ENCODE measurements at places on chromosomes 7 and 10.

DNA sequence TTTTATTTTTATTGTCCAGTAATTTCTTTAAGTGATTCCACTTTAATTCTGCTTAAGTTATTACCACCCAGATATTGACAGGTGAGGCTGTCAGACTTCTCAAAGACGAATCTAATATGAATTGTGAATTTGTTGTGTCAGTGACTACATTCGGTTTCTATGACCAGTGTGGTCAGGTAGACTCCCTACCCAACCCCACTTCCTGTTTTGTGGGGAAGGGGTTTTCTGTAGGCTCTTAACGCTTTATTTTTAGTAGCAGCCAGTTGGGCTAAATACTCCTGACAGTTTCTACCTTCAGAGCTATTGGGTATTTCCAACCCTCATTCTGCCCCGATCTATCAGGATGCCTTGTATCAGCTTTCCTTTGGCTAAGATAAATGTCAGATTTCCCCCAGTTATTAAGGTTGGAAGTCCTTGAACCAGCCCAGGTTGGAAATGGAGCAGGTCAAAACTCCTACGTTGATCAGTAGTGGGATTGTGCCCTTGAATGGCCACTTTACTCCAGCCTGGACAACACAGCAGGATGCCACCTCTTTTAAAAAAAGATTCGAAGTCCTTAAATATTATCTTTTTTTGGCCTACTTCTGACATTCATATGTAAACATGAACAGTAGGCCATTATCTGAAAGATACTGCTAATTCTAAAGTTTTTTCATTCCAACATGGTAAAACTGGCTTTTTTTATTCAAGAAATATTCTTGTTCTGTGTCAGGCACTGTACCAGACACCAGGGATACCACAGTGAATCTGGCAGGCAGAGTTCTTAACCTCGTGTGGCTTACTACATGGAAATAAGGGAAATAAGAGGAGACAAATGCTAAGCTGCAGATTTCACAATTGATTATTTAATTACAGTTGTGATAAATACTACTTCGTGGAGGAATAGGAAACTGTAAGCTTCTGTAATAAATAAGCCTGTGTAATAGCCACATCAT is 133.3 kb upstream of the SAMD8 start:
- no peak for DNase-seq

DNA sequence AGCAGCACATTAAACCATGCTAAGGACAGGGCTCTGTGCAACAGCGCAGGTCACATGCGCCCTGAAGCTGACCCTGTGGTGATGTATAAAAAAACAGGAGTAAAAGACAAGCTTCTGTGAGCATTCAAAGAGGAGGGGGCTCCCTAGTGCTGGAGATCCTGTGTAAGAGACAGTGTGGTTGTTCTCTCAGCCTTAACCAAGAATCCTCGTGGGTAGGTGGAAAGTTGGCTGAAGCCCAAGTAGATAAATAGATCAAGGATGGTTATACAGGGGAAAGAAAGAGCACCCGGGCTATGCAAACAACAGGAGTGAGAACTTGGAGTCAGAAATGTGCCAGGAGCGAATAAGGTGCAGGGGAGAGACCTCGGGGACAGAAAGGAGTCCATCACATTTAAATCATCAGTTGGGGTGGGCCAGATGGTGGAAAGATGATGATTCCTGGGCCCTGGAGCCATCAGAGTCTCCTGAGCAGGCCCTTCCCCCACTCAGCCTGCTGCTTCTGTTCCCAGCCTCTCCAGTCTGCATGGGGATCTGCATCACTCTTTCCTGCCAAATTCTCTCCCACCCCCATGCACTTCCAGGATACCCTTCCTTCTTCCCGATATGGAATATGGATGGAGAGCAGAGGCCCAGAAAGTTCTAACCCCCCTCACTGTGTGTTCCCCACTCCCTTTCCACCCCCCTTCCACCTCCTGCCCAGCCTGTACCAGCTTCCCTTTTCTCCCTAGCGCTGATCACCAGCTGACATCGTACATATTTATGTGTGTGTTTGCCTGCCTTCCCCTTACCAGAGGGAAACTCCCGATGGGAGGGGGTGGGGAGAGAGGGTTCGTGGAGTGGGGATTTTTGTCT is 78.1 kb upstream of the PRR15 start:
- no peak for DNase-seq

GRCh38 chr10:128095027-128095752 is 31.0 kb downstream of the MKI67 start:
- no peak for DNase-seq

DNA sequence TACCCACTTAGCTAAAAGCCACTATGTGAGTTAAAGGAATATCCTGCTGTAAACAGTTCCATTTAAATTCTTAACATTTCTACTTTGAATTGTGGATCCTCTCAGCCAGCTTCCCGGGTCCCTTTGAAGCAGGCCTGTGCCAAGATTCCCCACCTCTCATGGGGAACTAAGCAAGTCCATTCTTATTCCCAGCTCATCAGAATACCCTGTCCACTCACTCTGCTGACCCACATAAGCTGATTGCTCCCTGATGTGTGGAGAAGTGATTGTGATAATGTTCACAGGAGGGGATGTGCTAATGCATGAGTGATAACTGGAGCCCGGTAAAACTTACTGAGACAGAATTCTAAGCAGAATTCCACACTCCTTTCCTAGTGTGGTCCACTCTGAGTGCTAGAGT is 709.7 kb downstream of the CNTNAP2 start:
- no peak for DNase-seq

DNA sequence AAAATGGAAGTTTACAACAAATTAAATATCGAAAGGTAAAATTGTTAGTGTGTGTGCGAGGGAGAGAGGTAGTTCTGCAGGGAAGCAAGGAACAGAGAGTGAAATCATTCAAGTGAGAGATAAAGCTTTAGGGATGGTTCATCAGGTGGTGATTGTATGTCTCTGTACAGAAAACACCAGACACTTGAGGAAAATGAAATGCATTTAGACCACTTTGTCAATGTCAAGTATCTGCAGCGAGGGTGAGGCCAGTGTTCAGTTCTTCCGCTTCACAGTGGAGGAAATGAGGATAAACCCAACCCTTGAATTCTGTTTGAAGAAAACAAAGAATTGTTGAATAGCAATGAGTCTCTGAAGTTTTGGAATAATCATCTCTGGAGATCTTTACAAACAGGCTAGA is 14.4 kb upstream of the ITGB1 start:
- DNase-seq = no peak

- no peak for DNase-seq
Measured at GRCh38 chr10:117677239-117677638, 134.7 kb downstream of the EMX2 start.

GRCh38 chr10:33215154-33215553 is 119.3 kb downstream of the NRP1 start:
- DNase-seq = no peak

DNA sequence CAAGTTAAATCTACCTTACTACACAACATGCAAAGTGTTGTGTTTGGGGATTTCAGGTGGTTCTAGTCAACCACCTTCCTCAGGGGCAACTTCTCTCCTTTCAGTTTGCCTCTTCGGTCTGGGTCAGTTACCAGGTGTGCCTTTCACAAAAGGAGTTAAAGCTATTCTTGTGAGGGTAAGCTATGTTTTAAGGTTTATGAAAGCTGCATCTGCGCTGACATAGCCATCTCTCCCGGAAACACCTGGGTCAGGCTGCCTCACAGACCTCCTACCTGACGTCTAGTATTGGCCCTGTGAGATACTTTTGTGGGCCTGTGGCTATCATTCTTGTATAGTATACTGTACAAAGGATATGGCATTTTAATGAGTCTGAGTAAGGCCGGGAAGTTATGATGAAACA is 67.7 kb upstream of the ITGA8 start:
- no peak for DNase-seq

DNA sequence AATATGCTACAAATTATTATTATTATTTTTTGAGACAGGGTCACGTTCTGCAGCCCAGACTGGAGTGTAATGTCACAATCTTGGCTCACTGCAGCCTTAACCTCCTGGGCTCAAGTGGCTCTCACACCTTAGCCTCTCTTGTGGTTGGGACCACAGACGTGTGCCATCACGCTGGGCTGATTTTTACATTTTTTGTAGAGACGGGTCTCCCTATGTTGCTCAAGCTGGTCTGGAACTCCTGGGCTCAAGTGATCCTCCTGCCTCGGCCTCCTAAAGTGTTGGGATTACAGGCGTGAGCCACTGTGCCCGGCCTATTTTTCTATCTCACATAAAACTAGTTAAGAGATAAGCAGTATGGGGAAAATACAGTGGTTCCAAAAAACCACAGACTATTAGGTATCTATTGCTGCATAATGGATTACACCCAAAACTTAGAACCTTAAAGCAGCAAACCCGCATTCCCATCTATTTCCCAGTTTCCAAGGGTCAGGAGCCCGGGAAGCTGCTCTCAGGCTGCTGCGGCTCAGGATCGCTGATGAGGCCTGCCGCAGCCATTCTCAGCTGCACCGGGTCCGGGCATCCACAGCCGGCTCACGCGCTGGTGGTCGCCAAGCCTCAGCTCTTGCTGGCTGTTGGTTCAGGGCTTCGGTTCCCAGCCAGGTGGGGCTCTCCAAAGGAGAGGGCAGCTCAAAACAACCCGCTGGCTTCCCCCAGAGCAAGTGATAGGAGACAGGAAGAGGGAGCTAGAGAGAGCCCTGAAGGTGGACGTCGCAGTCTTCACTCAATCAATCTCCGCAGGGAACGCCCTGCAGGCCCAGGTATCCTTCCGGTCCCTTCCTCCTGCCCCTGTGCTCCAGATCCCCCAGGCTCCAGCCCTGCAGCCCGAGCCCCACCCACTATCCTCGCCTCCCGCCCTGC is 128.2 kb downstream of the UBE2H start:
- DNase-seq = no peak

- DNase-seq = no peak
Measured at GRCh38 chr10:91682912-91683311, 50.0 kb upstream of the PPP1R3C start.

DNA sequence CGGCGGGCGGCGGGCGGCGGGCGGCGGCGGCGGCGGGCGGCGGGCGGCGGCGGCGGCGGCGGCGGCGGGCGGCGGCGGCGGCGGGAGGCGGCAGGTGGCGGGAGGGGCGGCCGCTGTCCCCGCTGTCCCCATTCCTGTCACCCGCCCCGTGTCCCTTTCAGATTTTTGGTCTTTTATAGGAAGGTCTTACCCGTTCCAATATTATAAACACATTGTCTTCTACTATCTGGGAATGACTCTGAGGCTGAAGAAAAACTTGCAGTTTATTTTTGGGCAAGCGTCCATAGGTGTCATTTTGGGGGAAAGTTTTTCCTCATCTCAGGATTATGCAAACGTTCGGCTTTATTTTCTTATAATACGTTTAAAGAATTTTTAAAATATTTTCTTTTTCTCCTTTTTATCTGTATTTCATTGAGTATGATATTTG is 578 bp downstream of the ZNF713 start:
- no peak for DNase-seq

DNA sequence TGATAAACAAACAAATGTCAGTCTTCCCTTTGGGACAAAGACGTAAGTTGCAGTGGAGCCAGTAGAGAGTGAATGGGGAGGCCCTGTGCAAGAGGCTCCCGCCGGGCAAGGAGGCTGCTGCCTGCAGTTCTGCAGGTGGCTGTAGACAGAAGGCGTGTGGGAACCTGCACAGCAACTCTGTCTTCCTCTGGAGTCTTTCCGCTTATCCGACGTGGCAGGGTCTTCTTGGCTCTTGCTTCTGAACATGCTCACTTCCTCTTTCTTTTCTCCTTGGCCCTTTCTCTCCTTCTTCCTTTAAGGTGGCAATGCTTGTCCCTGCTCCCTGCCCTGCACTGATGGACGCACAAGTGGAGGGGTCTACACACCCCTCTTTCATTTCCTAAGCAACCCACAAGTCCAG is 122.5 kb downstream of the HIPK2 start:
- DNase-seq = no peak

DNA sequence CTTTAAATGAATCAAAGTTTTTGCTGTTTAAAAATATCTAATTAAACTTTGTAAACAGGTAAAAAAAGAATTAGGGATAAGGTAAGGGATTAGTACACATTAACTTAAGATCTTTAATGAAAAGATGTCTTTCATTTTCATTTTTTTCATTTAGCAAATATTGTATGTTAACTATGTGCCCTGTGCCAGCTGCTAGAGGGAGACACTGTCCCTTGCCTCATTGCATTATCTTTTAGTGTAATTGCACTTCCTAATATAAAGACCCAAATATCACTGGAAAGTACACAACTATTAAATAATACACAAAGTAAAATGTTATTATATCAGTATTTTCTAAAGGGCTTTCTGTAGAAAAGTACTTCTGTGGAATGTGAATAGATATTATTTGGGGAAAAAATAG is 102.7 kb downstream of the GPR37 start:
- no peak for DNase-seq

- DNase-seq = no peak
Measured at GRCh38 chr7:54888067-54888733, 129.2 kb upstream of the SEC61G start.

GRCh38 chr7:77281780-77282478 is 82.3 kb upstream of the FGL2 start:
- DNase-seq = no peak

DNA sequence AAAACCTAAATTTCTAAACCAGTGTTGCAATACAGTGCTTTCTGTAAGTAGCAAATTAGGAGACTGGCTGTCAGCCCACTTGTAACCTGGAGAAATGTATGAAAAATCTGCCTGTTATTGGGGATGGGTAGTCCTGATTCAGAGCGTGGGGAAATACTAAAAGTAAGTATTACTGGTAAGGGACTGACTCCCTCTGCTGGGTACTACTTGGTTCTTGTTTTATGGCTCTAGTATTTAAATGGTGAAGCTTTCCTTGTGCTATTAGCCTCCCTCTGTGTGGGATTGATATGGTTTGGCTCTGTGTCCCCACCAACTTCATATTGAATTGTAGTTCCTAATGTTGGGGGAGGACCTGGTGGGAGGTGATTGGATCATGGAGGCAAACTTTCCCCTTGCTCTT is 886.1 kb downstream of the SORCS1 start:
- no peak for DNase-seq

DNA sequence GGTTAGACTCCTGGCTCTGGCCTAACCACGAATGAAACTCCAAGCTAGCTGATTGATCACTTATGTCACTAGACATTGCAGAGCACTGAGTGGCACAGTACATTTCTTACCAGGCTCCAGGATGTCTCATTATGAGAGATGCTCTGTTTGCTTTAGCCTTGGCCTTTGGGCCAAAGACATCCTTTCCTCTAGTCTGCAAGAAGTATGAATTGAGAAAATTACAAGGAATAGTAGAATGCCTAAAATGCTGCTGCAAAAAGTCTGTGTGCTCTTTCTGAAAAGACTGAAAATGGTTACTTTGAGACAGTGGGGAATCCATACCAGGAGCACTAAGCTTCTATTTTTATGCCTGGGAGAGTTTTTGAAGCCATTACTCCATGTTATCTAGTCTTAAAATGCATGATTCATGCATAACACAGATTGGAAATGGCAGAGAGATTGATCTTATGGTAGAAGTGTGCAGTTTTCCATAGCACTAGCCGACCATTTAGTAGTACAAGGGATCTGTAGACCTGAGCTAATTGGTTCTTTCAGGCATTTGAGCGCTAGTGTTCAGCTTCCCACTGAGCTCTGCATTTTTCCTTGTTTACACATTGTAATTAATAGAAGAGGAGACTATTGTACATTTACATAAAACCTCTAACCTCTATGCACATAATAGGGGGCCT is 303.8 kb downstream of the PRKG1 start:
- no peak for DNase-seq

GRCh38 chr10:34916314-34916713 is 101.2 kb upstream of the PARD3 start:
- DNase-seq = peak; percentile 72

All from GM04503 (cell line).